Thoracic aorta (tissue), 2 donors: ENCODE measurements at places on chromosomes 11 and 22.

DNA sequence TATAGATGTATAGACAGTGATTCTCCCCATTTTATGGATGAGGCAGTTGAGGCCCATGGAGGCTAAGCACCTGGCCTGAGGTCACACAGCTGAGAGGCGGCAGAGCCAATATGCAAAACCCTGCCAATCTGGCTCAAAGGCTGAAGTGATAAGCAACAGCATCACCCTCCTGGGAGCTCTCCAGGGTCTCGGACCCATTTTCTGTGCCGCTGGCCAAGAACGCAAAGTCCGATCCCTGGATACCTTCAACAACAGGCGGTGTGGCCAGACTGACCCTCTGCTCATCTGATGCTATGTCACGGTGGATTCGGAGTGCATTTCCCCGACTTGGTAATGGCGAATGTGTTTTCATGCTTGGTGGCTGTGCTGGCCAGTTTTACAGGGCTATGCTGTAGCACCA lies 595.0 kb downstream of the TBC1D22A start:
- DNase-seq, result no peak

GRCh38 chr11:10451426-10452116 lies 3.5 kb upstream of the AMPD3 start:
- DNase-seq, result no peak

- DNase-seq, result no peak
These were observed 420.6 kb upstream of the FAT3 start for GRCh38 chr11:91804042-91804441.

DNA sequence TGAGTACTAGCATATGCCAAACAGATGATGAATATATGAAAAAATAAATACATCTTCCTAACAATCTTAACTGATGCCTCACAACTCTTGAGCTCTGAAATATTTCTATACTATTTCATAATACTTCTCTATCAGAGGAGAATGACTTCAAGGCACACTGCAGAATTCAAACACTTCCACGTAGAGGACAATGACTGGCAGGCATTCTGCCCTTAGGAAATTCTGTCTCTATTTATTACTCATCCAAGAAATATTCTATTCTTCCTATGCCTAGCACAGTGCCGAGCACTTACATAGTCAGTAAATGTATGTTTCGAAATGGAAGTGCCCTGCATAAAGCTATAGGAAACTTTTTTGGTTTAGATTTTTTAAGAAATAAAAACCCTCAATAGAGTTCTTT lies 809.1 kb downstream of the DLG2 start:
- no peak for DNase-seq

GRCh38 chr11:287821-288477 lies 977 bp upstream of the PGGHG start:
- DNase-seq, result no peak

GRCh38 chr22:29578462-29579200 lies 2.3 kb downstream of the NIPSNAP1 start:
- DNase-seq, result no peak

GRCh38 chr11:119742263-119742861 lies 13.4 kb upstream of the NECTIN1 start:
- no peak for DNase-seq

- DNase-seq, result no peak
These were observed 22.5 kb downstream of the CLPB start for GRCh38 chr11:72411623-72412419.

DNA sequence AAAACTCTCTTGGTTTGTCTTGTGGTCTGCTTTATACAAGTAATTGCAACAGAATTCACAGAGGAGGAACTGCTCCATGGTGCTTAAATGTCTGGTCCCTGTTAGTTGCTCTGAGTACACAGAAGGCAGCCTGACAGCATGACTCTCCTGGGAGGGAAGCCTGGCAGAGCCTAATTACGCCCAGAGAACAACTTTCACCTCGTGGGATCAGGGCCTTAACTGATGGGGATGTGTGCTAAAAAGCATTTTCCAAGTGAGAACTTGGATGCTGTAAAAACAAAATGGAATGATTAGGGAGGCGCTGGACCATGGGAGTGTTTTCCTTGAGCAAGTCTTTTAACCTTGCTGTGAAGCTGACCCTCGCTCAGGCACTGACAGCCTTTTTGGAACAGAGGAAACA lies 154.0 kb upstream of the TENM4 start:
- DNase-seq, result no peak

GRCh38 chr11:89293965-89294679 lies 116.4 kb downstream of the TYR start:
- no peak for DNase-seq

DNA sequence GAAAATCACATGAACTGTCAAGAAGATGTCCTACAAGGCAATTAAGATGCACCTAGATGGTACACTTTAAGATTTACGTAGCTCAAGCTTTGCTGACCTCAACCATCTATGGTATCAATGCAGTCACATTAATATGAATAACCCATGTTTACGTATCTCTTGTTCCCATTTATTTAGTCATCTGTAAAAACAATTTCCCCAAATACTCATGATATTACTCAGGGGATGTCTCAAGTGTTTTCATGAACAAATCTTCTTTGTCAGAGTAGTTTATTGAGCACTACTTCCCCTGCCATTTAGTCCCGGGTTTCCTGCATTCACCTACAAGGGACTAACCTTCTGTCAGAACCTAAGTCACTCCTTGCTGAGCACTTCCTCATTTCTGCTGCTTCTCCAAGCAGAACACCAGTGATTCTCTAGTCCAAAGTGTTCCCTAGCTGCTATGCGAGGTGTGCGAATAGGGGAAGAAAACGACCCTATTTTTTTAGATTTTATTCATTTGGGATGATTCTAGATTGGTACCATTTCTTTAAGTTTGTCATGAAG lies 554.3 kb upstream of the LRRC4C start:
- no peak for DNase-seq

- DNase-seq, result no peak
These were observed 7.3 kb downstream of the CADM1 start for GRCh38 chr11:115496892-115497291.

DNA sequence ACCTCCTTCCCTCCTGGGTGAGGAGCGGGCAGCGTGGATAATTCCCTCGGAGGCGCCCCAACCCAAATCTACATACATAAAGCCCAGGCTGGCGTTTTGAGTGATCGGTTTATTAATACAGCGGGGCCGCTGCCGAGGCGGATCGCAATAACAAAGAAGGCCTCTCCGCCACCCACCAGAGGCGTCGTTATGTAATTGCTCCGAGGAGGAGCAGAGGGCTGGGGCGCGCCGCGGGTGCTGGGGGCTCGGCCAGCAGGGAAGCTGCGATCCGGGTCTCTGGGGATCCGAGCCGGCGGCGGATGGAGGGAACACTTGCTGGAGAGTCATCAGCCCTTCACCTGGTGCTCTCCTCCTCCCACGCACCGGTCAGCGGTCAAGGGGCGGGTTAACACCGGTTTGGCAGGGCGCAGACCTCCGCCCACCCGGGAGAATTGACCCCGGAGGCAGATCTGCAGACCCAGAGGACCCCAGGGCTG lies 6.4 kb upstream of the TP53I11 start:
- no peak for DNase-seq

DNA sequence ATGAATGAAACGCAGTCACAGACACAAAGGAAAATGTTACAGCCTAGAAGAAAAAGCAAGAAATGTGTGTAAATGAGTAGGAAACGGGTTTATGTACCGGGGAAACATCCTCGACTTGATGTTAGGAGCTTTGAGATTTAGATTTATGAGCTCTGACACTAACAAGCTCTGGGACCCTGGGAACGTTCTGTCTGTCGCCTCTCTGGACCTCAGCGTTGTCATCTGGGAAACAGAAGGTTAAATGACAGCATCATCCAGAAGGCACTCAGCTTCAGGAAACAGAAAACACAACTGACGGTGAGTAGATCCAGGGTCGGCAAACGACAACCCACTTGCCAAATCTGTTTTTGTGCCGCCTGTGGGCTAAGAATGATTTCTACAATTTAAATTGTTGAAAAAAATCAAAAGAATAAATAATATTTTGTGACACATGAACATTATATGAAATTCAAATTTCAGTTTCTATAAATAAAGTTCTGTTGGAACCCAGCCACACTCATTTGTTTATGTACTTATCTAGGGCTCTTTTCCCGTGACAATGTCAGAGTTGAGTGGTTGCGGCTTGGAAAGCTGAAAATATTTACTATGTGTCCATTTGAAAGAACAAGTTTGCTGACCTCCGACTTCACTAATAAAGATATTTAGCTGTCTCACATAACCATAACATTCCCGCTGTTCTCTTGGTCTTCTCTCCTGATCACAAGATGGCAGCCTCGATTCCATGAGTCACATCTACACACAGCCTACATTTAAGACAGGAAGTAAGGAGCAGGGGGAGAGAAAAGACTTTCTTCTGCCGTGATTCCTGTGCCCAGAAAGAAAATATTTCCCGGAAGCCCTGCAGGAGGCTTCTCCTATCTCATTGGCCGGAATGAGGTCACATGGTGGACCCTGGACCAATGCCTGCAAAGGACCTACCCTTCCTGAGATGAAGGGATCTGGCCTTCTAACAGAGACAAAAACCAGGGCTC lies 47.1 kb upstream of the SYT13 start:
- DNase-seq, result no peak

DNA sequence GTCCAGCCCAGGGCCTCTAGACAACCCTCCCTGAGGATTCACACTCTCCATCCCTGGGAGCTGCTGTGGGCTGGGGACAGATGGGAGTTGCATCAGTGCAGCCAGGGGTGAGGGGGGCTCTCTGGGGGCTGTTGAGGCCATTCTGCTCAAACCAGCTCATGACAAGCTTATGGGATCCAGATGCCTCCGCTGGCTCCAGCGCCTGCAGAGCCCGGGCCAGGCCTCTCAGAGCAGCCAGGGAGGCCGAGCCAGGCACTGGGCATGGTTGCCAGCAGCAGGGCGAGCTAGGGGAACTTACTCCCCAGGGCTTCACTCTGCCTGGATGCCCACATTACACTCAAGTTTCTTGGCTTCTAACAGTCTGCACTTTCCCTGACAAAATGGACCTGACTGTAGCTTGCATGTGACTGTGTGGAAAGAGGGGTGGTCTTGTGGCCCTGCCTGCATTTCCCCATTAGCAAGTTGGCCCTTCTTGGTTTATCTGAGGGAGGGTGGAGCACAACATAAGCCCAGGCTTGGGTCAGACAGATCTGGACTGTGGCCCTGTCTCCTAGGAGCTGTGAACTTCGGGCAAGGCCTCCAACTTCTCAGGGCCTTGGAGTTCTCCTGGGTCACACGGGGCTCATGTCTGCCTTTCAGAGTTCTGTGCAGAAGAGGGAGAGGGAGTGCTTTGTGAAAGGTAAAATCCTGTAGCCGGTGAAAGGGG lies 34.5 kb upstream of the CYB5R3 start:
- DNase-seq, result no peak

DNA sequence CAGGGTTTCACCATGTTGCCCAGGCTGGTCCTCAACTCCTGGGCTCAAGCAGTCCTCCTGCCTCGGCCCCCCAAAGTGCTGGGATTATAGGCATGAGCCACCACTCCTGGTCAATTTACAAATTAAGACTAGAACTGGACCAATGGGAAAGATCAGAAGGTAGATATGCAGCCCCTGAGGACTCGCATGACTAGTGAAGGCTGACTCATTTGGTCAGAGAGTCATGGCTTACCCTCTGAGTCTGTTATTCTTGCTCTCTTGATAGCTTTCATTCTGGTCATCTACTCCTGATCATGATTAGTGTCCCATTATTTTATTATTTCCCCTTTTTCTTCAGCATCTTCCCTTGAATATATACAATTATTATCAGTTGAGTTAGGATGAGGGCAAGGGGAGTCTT lies 2.7 kb upstream of the LDHAL6A start:
- no peak for DNase-seq

- no peak for DNase-seq
These were observed 85.2 kb upstream of the IGLL5 start for GRCh38 chr22:22802339-22802970.

DNA sequence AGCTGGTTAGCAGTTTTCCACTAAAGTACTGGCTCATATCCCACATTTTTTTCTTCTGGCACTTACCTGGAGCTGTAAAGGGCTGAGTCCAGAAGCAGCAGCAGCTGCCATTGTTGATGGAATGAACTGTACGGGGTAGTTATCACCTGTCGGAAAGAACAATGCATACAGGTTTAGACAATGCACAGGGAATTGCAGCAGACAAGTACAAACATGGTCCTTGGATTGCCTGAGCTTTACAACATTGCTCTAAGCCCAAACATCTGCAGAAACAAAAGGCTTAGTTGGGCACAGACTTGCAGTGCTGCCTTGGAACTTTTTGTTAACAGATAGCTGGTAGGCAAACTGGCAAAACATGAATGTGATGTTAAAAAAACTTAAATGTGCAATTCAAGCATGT lies 258.8 kb downstream of the SOX6 start:
- no peak for DNase-seq

GRCh38 chr11:60777106-60777505 lies 8.0 kb upstream of the MS4A10 start:
- no peak for DNase-seq

DNA sequence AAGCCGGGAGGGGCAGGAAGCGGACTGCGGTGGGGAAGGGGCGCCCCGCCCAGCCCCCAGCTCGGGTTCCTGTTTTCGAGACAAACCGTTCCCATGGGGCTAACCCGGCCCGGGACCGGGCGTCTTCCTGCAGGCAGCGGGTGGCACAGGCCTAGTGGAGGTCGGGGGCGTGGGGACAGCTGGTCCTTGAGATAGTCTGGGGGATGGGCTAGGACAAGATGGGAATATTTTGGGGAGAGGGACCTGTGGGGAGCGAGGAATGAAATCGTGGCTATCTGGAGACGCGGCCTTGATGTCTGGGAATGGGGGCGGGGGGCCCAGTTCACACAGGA lies 1.2 kb upstream of the RASGRP2 start:
- DNase-seq, result no peak

GRCh38 chr11:19237813-19238212 lies 2.9 kb downstream of the E2F8 start:
- no peak for DNase-seq

DNA sequence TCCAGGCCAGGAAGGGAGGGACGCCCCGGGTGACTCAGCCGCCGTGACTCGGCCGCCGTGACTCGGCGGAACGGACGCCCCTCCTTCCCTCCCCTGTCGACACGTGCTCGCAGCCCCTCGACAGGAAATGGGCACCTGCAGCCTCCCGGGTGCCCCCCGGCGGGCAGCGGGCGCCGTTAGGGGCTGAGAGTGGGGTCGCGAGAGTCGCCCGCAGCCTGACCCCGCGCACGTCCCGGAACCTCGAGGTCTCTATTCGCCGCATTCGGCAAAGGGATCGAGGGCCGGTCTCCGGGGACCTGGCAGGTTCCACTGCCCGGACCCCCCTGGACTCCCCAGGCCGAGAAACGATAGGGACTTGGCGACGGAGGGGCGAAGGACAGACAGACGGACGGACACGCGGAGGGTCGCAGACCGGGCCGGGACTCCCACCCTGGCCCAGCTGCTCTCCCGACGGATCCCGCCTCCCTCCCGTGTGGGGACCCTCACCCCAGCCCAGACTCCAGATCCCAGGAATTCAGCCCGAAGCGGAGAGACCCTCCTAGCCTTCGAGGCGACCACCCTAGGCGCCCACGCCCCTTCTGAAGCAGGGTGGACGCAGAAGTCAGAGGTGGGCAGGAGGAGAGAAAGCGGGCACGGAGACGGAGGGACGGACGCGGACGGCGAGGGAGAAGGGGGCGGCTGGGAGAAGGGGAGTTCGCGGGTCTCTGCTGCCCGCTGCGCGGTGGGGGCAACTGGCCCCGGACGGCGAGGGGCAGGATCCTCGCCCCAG lies 648 bp downstream of the FOSL1 start:
- no peak for DNase-seq
